ENCODE measurements at places on chromosomes 2 and 18. TPM values are rescaled to one million over a fixed set of nuclear protein-coding genes. Genes with fewer than 3 reads are reported as not detected.

The REG3G gene
- total RNA-seq = not detected

The PROC gene
- total RNA-seq = not detected

The TEKT4 gene
- not detected for total RNA-seq

The FNDC4 gene
- 24.2 TPM for total RNA-seq

- peaks cover 6% of the 10 kb centered on the region for H3K27me3 ChIP-seq
- DNase-seq = no peak
Observed at GRCh38 chr2:11866358-11867335, 120.2 kb downstream of the LPIN1 start.

GRCh38 chr2:57296795-57297517 is 749.6 kb upstream of the VRK2 start:
- no peaks in the 10 kb centered on the region for H3K36me3 ChIP-seq
- DNase-seq = peak; percentile 58
- peaks cover 6% of the 10 kb centered on the region for H3K4me1 ChIP-seq
- H3K27me3 ChIP-seq = no peaks in the 10 kb centered on the region
- H3K27ac ChIP-seq = no peak overlapping the region
- H3K4me3 ChIP-seq = peak overlapping the region; percentile 30

GRCh38 chr18:23141104-23141999 is 6.1 kb downstream of the CABLES1 start:
- H3K36me3 ChIP-seq = no peaks in the 10 kb centered on the region
- no peaks in the 10 kb centered on the region for H3K27me3 ChIP-seq
- no peak overlapping the region for H3K27ac ChIP-seq
- peak; percentile 30 for DNase-seq
- peaks cover 30% of the 10 kb centered on the region for H3K4me1 ChIP-seq
- H3K4me3 ChIP-seq = no peak overlapping the region

DNA sequence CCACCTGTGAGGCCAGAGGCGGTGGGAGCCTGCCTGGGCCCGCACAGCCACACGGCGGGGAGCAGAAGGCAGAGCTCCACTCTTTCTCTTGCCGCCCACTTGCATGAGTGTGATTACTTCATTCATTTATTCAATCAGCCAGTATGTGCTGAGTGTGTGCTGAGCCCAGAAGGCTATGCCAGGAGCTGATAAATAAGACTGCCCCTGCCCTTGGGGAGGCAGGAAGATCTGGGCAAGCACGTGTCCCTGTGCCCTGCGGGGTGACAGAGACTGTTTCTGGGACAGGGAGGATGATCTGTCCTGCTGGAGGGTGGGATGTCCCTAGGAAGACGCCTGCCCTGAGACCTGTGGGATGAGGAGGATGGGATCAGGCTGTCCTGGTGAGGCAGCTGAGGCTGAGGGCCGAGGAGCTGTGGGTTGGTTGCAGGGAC is 250.8 kb downstream of the DYSF start:
- no peaks in the 10 kb centered on the region for H3K36me3 ChIP-seq
- H3K4me1 ChIP-seq = peaks cover 15% of the 10 kb centered on the region
- H3K27ac ChIP-seq = no peak overlapping the region
- no peak overlapping the region for H3K4me3 ChIP-seq
- no peaks in the 10 kb centered on the region for H3K27me3 ChIP-seq

DNA sequence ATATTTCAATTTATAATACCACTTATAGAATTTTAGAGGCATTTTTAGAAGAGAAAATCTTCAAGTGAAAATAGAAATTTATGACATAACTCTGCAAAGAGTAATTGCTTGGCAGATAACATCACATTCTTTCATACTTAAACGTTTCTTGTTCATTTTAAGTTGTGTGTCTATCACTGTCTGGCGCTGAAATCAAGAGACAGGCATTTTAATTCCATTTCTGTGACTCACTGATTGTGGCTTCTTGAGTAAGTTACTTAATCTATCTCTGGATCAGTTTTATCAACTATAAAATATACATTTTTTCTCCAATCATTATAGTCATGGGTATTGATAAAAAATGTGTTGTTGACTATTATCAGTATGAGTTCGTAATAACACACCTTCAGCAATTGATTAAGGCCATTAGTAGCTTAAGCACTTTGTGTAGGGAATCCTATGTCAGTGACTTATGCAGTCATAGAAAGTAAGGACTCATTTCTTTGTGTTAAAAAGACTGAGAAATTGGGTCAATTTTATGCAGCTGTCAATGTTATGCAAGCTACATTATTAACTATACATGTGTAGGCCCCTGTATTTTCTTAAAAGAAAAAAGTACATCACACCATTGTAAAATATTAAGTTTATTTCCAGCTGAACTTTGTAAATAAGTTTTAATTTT is 497.3 kb downstream of the CCDC85A start:
- H3K4me3 ChIP-seq = no peak overlapping the region
- H3K27me3 ChIP-seq = no peaks in the 10 kb centered on the region
- peaks cover 24% of the 10 kb centered on the region for H3K4me1 ChIP-seq
- peak; percentile 41 for DNase-seq

DNA sequence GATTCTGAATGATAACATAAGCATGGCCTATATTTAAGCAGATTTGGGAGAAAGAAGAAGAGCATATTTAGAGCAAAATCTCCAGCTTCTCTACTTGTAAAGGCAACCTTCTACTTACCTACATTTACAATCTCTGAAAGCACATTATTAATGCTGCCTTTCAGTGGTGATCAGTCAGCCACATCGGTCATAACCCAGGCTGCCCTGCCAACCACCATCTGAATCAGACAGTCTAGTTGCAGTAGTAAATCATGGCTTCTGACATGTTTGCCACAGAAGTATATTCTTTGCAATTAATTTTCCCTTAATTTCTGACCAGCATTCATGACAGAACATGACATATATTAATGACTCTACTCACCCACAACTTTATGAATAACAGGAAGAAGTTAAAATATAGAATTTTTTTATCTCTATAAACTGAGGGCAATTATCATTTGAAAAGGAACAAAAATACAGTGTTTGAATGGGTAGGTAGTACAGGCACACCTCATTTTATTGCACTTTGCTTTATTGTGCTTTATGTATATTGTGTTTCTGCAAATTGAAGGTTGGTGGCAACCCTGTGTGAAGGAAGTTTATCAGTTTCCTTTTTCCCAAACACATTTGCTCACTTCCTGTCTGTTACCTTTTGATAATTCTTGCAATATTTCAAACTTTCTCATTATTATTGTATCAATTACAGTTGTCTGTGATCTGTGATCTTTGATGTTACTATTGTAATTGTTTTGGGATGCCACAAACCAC is 531.6 kb upstream of the CHAC2 start:
- no peaks in the 10 kb centered on the region for H3K4me1 ChIP-seq
- H3K27ac ChIP-seq = no peak overlapping the region
- no peaks in the 10 kb centered on the region for H3K36me3 ChIP-seq
- DNase-seq = no peak
